ENCODE measurements at places on chromosomes 16 and 17.

- no peak for DNase-seq
These were observed 67.1 kb downstream of the RMI2 start for GRCh38 chr16:11412175-11412904.

DNA sequence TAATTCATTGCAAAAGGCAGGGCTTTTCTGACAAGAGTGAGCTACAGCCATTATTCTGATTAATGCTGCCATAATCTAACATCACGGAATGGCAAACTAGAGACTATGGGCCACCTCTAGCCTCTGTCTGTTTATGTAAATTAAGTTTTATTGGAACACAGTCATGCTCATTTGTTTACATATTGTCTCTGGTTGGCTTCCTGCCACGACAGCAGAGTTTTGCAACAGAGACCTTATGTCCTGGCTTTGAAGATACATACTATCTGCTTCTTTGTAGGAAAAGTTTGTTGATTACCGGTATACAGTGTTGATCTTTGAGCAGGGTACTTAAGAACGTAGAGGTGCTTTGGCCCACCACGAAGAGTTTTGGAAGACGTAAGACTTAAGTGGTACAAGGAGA, 715.9 kb upstream of the RBFOX1 start:
- DNase-seq: no peak

- no peak for DNase-seq
These were observed 91.9 kb downstream of the CRISPLD2 start for GRCh38 chr16:84911486-84912216.

DNA sequence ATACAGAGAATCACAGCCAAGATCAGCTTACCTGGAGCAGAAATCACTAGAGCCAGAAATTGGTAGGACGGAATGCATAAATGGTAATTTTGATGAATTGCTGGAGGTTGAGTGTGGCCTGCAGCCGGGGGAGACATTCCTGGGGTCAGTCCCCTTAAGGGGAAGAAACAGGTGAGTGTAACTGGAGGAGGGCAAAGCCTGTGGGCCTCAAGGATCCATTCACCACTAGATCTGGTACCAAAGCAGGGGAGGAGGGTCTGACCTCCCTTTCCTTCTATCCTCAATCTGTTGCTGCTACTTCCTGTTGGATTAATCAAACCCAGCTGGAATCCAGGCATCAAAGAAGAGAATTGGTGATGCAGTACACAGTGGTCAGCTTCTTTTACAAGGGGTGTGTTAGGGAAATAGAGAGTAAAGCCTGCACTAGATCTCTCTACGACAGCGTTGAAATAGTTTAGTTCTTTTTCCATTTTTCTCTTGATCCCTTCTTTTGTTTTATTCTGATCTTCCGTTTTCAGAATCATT, 8.6 kb upstream of the ABCA9 start:
- no peak for DNase-seq

DNA sequence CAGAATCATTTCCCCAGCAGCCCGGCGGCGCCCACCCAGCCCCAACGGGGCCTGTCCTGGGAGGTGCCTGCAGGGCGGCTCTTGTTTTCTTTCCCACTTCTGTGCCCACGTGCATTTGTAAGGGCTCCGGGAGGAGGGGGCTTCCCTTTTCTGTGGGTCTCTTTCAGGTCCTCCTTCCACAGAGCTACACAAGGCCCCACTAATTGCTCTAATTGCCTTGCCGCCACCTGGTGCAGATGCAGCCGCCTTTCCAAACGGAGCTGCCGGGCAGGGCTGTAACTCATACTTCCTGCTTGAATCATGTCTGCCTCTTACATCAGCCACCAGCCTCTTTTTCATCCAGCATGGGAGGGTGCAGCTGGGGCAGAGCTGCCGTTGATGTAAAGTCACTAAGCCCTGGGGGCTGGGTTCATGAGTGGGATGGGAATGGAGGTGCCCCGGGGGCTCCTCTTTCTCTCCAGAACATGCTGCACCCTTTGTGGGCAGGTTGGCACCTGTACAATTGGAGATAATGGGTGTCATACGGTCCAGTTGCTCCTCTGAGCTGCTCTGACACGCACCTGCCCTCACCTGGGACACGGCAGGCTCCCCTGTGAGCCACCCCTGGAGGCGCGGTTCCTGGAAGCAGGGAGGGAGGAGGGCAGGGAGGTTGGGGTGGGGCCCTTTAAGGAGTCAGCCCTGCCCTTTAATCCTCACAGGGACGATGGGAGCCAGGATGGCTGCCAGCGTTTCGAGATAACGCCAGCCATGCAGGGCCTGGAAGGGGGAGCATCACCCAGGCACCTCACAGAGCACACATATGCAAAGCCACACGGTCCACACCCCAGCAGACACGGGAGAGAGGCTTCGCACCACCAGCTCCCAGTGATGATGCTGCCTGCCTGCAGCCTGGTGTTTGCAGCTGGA, 41.1 kb upstream of the KLHDC4 start:
- DNase-seq: peak; percentile 61

- DNase-seq: no peak
These were observed 55.0 kb upstream of the ATP2A3 start for GRCh38 chr17:4019275-4019674.

DNA sequence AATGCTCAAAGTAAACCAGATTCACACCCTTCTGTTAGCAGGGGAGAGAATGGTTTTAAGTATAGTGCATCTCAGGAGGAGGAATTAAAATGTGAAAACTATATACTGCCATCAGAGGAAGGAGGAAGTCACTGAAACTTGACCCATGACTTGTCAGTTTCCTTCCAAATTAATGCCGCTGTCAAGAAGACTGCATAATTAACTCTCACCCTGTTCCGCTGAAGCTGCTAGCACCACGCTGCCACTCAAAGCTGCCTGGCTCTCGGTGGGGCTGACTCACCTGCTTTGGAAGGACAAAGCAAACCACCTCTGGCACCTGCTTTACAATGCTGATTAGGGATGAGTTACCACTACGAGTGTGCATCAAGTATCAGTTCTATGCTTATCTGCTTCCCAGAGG, 37.8 kb upstream of the ULK2 start:
- no peak for DNase-seq

DNA sequence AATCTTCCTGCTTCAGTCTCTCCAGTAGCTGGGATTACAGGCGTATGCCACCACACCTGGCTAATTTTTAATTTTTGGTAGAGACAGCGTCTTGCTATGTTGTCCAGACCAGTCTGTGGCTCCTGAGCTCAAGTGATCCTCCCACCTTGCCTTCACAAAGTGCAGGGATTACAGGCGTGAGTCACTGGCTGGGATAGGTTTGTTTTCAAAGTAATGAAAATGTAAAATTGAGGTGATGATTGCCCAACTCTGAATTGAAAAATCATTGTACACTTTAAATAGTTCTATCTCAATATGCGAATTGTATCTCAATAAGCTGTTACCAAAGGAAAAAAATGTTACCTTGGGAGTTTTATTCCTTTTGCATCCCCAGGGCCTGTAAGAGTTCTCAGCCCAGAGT, 1.2 kb upstream of the AMFR start:
- no peak for DNase-seq

DNA sequence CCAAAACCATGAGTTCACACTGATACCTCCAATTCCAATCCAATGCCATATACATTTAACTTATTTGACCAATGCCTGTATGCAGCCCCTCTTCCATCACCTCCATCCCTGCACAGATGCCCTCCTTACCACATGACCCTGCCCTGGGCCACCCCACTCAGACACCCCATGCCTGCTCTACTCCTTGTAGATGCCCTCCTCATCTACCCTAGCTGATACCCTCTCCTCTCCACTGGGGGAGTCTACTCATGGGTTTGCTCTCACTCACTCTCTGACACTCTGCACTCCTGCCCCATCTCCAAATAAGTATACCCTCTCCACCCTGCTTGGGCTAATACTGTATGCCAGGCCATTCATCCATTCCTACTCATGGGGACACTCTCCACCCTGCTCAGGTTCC, 16.0 kb upstream of the CMTM4 start:
- no peak for DNase-seq

DNA sequence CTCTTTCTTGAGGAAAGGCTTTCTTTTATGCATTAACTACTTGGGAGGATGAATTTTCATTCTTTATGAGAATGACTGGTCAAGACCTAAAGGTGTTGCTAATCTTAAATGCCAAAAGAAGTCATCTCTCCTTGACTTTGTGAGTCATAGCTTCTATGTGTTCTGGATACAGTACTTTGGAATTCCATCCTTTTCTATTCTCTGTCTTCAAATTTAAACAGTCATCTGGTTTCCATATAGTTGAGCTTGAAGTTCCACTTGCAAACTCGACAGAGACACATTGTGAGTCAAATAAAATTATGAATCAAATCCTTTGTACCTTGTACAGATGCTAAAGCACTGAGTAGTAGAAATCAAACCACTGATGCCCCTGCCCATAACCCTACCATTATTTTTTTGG, 271.9 kb upstream of the PMFBP1 start:
- no peak for DNase-seq

DNA sequence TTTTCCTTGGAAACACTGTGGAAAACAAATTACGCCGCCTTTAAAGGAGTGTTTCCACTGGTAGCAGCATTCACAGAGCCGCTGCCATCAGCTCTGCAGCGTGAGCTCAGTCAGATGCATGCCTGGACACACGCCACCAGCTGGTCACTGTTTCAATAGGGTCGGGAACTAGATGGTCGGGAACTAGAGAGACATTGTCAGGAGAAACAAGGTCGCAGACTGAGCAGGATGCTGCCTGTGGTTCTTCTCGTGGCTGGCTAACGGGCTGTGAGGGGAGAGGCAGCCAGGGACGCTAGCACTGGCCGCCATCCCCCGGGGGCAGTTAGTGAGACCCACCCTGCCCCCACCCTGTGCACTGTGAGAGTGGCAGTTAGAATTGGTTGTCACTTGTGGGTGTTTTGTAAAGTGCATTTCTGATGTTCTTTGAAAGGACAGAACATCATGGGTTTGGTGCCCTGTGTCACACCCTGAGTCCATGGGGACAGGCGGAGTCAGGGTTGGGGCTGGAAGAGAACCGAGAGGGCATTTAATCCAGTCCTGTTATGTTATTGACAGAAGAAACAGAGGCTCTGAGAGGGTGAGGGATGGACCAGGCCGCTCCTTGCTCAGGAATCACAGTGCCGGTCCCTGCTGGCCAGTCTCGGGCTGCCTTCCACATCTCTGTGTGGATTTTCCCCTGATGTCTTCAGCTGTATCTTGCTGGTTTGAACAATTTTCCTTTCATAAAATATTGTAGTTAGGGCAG, 86.3 kb downstream of the SPECC1 start:
- no peak for DNase-seq

DNA sequence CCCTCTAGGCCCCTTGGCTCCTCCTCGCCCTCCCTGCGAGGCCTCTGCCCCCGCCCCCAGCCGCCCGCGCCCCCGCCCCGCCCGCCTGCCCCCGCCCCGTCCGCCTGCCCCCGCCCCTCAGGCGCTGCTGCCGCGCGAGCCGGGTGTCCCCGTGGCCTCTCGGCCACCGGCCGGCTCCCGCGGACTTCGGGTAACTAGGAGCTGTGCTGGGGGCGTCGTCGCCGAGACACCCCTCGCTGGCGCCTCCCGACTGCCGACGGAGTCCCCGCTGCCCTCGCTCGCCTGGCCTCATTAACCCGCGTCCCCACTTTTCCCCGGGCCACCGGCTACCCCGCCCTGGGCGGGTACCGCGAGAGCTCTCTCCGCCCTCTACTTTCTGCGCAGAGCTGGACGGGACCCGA, at the start of gene TLCD1:
TSS of gene TLCD1 (minus strand) at position 8 of the 401 bp plus-strand sequence. CDS start 136 bp downstream, outside the sequence.
- DNase-seq: peak; percentile 82

DNA sequence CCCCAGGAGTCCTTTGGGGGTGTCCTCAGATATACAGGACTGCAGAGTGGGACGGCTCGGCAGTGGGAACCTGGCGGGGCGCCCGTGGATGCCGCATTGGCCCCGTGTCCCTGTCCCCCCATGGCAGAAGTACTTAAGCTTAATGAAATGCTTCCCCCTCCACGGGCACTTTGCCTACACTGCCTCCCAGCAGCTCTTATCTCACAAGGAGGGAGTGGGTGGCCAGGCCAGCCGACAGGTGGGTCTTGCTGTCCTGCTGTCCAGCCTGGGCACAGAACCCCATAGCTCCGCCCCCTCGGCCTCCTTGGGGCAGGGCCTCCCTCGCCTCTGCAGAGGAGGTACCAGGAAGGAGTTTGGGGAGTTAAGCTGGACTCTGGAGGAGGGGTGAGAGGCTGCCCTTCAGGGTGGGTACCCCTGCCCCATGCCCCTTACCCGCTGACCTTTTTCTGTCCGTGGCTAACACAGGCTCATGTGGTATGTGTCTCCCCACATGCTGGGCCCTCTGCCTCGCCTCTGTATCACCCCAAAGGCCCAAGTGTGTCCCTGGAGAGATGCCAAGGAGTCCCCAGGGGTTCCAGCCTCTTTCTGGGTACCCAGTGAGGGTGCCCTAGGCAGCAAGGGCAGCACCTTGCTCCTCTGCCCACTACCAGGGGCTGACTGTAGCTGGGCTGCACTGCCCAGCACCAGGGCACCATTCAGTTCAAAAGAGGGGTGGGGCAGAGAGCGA, 8.7 kb downstream of the THRA start:
- DNase-seq: no peak

GRCh38 chr17:78324391-78325075, 35.3 kb downstream of the SOCS3 start:
- DNase-seq: peak; percentile 57

DNA sequence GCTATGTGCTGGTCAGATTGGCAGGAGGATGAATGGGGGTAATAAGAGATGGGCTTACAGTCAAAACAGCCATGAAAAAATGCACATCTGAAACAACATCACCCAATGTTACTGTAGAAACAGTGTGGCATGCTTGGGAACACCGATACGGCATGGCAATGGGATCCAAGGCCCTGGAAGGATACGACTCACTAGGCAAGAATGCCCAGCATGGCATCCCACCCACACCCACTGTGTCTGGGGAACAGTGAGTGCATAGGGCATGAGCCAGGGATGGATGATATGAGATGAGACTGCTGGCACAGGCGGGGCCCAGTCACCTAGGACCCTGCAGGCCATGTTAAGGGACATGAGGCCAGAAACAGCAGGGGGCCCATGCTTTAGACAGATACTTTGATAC, 11.5 kb downstream of the TRIM25 start:
- DNase-seq: no peak

- no peak for DNase-seq
These were observed 265.8 kb upstream of the SOX9 start for GRCh38 chr17:71855010-71855409.

DNA sequence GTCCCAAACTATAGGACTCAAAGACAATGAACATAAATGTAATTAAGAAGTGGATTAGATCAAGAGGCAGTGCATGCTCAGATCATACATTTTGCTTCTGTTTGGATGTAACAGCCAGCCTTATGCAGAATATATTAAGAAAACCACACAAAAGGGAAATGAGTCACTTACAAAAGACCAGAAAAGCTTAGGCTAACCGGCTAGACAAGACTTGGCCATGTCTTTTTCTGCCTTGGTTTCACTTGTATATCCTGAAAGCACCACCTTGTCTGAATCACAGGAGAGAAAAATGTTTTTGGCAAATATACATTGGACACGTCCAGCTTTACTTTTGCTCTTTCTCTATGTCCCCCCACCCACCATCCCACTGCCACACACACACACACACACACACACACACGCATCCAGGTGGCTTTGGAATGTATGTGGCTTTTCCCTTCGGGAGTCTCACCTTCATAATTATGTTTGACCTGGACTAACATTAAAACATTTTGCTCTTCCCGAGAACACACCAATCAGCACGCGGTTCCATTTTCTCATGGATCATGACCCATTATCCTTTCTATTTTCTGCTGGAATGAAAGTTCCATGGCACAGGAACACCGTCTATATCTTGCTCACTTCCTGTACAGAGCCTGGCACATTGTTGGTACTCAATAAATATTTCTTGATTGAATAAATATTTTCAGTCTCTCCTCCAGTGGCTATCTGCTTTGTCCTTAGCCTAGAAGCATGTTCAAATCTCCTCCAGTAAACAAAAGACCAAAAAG, 64.6 kb downstream of the CDK5R1 start:
- no peak for DNase-seq
